IPS-NIHi11 (cell line): ENCODE measurements at places on chromosomes 1 and 21.

GRCh38 chr1:28161751-28162150, 14.7 kb downstream of the PTAFR start:
- DNase-seq, result no peak

GRCh38 chr1:68149110-68149798, 83.1 kb downstream of the WLS start:
- no peak for DNase-seq

GRCh38 chr1:38291906-38292521, 245.4 kb upstream of the POU3F1 start:
- DNase-seq, result peak; percentile 64

GRCh38 chr1:36599828-36600227, 117.1 kb upstream of the CSF3R start:
- no peak for DNase-seq

DNA sequence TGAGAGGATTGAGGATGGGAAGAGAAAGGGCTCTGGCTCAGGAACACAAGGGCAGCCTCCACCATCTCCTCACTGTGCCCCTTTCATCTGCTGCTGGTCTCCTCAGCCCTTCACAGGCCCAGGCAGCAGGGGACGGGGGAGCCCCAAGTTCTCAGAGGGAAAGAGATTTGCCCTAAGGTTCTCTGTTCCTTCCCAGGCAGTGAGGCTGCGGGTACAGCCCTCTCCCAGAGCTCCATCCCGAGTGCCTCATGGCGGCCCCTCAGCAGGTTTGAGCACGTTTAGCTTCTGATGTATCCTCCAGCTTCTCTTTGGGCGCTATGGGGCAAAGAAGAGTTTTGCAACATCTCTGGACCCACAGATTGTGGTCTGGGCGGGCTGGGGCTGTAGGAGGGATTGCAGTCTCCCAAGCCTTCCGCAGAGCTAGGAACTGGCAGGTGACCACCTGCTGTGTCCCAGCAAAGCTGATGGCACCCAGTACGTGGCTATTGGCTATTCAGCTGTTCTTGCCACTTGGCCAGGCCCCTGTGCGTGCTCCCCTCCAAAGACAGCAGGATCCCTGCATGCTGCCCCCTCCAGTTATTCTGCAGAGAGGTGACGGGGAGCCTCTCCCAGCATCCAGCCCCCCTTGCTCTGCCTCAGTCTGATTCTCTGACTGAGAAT, 10.1 kb downstream of the DISP3 start:
- no peak for DNase-seq

- DNase-seq, result peak; percentile 35
Measured at GRCh38 chr1:158506369-158506987, 34.5 kb downstream of the OR10R2 start.

DNA sequence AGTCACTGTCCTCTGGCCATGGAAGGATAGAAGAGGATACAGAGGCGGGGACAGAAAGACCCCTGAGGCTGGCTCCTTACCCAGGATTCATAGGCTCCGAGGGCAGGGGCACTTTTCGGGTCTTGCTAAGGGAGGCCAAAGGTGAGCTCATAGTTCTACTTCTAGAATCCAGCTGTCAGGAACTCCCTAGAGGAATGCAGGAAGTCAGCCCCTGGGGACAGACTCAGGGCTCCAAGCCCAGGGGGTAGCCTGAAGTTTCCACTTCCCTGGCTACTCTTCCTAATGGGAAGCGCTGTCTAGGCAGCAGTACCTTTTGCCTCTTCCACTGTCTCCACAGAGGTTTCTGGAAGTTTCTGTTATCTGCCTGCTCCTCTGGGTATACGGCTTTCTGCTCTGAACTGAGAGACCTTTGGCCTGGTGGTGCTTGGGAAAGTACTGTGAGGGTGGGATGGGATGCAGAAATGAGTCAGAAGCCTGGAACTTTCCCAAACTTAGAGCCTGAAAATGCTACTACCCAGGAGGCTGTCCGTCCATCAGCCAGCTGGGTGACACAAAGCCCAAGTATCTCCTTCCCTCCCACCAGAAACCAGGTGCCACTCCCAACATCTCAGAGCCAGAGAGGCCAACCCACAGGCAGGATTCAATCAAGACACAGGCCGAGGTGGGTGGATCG, 3.6 kb downstream of the UBXN11 start:
- no peak for DNase-seq

- no peak for DNase-seq
Measured at GRCh38 chr1:7410156-7410555, 360.9 kb upstream of the VAMP3 start.

- no peak for DNase-seq
Measured at GRCh38 chr1:20555758-20556120, 3.4 kb downstream of the FAM43B start.
